Anterior cingulate cortex (tissue), 58 donors: ENCODE measurements at places on chromosomes 2 and 18.

GRCh38 chr2:128438091-128438490 lies 119.4 kb upstream of the HS6ST1 start:
- no peak for DNase-seq

- no peak for DNase-seq
Measured at GRCh38 chr2:148674063-148675020, 29.8 kb downstream of the EPC2 start.

GRCh38 chr2:12240206-12240605 lies 476.5 kb upstream of the TRIB2 start:
- no peak for DNase-seq

- DNase-seq, result no peak
Measured at GRCh38 chr2:70962885-70963878, 15.2 kb upstream of the ANKRD53 start.

GRCh38 chr2:16882706-16883105 lies 217.1 kb upstream of the CYRIA start:
- no peak for DNase-seq

- no peak for DNase-seq
Measured at GRCh38 chr2:76326636-76327035, 615.9 kb upstream of the GCFC2 start.

DNA sequence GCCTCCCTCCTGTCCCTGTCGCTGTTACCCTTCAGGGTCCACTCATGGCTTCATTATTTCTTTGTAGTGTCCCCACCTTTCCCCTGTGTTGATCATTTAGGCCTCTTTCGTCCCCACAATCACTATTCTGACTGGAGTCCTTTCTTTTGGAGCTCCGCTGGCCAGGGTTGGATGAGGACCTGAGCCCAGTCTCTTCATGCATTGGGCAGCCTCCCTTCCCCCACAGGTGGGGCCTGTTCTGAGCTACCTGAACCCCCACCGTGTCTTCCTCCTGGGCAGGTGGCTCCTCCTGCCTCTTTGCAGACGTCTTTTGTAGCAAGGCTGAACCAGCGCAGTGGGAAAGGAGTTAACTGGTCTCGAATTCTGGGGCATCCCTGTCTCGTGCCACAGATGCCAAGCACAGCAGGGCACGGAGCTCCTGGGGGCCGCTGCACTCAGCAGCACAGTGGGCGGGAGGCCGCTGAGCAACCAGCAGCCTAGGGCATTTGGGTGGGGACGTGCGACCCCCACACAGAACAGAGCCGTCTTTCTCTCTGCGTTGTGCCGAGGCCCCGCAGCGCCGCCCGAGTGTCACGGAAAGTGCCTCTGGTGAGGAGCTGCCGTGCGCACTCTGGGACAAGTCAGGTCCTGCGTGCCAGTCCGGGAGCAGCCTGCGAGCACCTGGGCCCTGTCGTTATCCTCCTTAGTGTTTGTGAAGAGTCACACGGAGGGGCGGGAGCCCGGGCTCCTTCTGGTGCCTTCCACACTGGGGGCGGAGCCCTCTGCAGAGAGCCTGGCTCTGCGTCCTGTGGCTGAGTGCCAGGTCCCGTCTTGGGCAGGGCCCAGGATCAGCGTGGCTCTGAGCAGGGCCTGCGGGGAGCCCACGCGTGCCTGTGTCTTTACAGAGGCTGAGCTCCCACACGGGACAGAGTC lies 130.1 kb downstream of the NFATC1 start:
- DNase-seq, result peak; percentile 27

DNA sequence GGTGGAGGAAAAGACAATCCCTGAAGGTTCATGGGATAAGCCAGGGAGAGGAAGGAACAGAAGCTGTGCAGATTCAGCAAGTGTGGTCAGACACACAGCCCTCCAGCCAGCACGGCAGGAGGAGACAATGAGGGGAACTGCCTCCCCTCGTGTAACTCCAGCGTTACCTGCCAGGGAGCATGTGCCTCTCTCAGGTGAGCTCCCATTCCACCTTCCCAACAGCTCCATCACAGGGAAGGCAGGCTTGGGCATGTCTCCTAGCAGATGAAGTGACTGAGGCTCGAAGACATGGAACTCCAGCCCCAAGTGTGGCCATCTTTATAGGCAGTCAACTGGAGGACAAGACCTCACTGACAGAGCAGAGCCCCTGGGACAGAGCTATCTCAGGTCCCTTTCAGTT lies 47.4 kb downstream of the ZBTB7C start:
- no peak for DNase-seq

GRCh38 chr2:29247336-29247914 lies 132.2 kb downstream of the CLIP4 start:
- no peak for DNase-seq

DNA sequence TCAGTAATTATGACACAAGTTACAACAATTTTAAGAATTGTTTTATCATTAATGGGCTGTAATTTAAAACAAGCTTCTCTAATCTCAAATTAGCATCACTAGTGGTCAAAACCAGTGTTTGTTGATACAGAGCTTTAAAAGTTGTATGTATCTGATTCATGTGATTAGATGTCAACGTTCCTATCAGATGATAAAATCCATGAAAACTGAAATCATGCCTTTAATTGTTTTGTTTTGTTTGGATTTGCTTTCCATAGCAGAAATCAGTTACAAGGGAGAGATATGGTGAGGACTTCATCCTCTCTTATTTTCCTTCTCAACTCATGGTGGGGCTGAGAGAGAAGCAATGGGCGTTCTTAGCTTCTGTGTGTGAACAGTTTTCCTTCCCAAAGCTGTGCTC lies 469.6 kb downstream of the PID1 start:
- DNase-seq, result no peak

- DNase-seq, result no peak
Measured at GRCh38 chr2:7992612-7993602, 688.9 kb upstream of the ID2 start.

DNA sequence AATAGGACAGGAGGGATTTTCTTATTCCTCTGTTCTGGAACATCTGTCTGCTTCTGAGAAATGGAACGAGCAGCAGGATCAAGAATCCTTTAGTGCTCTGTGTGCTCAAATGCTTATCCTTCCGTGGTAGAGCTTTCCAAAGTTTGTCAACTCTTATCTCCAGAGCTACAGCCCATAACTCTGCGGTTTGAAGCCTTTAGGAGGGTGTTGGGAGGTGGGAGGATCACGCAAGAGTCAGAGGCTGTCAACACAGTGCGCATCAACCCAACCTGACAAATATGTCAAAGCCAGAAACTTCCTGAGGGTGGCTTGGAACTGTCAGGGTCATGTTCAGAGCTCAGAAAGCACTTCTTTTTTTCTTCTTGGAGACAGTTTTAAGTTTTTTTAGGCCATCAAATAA lies 95.9 kb downstream of the CRIM1 start:
- no peak for DNase-seq

- no peak for DNase-seq
Measured at GRCh38 chr18:54647176-54647575, 56.1 kb downstream of the DYNAP start.

GRCh38 chr2:134917888-134918525 lies 615 bp upstream of the CCNT2 start:
- DNase-seq, result no peak

DNA sequence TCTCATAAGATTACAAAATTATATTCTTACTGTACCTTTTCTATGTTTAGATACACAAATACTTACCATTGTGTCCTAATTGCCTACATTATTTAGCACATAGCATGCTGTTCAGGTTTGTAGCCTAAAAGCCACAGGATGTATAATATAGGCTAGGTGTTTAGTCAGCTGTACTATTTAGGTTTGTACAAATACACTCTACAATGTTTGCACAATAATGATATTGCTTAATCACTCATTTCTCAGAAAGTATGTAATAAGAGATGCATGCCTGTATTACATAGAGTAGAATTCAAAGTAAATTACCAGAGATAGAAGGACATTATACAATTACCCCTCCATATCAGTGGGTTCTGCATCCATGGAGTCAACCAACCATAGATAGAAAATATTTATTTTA lies 201.1 kb upstream of the COL3A1 start:
- no peak for DNase-seq

GRCh38 chr2:69483024-69483423 lies 45.8 kb upstream of the NFU1 start:
- no peak for DNase-seq

- no peak for DNase-seq
Measured at GRCh38 chr2:173747035-173747434, 218.1 kb downstream of the SP3 start.

DNA sequence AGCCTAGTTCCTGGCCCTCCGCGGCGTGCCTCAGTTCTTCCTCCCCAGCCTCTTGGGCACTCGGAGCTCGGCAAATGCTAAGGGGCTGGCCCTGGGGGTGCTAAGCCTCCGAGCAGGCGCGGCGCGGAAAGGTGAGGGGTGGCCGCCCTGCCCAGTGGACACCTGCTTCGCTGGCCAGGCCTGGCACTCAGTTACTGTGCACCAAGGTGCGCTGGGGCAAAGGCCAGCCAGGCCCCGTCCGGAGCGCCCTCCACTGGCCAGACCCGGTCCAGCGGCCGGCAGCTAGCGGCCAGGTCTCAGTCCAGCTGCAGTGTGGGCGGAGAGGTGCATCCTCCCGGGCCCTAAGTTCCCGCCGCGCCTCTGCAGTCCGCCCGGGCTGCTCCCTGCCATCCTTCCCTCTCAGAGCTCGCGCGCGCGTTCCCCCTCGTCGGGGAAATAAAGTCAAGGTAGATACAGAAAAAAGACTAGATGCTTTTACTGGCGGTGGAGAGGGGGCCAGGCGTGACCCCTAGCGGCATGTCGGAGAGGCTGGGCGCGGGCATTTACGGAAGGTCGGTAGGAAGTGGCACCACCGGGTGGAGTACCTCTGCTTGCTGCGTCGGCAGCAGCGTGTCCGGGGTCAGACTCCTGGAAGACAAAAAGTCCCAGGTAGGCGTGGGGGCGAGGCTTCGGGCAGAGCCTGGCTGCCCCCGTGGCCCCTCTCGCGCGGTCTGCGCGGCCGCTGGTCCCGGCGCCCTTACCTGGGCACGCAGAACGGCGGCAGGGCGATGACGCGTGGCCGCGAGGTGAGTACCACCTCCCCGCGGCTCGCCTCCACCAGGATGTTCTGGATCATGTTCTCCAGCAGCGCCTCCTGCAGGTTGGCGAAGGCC lies 9.4 kb upstream of the CRYBA2 start:
- DNase-seq, result no peak

- DNase-seq, result peak; percentile 55
Measured at GRCh38 chr18:74541703-74542555, 7.6 kb downstream of the CNDP1 start.

GRCh38 chr2:113116100-113116958 lies 11.1 kb upstream of the IL1RN start:
- no peak for DNase-seq

DNA sequence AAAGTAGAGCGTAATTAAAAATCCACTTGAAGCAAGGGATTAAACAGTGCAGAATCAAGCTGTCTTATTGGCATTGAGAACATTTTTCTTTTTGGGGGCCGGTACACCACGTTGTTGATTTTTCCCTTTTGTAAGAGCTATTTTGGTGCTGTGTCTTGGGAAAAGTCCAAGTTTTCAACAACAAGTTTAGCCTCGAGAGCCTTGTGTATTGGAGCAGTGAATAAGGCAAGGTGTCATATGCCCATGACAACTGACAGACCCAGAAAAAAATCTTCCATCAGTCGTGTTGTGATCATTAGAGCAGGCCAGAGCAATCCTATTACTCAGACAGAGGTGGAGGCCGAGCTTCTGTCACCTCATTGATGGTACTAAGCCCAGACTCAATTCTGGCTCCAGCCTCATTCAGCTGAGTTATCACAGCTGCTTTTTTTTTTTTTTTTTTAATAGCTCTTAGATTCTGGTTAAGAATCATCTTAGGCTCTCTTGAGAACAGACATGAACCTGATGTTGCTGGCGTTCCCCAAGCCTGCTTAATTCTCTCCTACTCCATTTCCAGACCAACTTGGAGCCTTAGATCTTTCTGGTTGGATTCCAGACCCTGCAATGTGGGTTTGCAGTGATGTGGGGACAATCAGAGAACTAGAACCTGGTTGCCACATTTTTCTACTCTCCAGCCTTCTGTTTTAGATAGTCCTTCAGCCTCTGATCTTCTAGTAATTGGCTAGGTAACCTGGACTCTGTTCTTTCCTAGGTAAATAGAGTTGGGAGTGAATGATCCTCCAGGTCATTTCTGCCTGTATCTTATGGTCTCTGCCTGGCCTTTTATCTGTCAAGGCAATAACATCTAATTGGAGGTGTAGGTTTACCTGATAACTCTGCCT lies 43.1 kb downstream of the MOGAT1 start:
- DNase-seq, result no peak

DNA sequence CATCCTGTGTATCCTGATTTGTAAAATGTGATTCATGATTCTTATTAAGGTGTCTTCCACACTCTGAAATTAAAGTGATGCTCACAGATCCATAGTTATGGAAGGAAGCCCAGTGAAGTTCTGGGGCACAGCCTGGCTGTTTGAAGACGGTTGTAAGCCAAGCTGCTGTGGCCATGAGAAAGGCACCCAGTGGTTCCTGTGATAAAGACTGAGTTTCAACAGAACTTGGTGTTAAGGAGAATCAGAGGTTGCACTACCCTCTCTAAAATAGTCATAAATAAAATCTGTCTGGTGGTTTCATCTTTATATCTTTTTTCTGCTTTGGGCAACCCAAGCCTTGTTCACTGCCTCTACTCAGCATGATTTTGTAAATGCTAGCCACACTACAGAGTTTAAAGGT lies 32.2 kb upstream of the SPOPL start:
- DNase-seq, result no peak

GRCh38 chr18:3541549-3542386 lies 91.8 kb downstream of the TGIF1 start:
- DNase-seq, result no peak

DNA sequence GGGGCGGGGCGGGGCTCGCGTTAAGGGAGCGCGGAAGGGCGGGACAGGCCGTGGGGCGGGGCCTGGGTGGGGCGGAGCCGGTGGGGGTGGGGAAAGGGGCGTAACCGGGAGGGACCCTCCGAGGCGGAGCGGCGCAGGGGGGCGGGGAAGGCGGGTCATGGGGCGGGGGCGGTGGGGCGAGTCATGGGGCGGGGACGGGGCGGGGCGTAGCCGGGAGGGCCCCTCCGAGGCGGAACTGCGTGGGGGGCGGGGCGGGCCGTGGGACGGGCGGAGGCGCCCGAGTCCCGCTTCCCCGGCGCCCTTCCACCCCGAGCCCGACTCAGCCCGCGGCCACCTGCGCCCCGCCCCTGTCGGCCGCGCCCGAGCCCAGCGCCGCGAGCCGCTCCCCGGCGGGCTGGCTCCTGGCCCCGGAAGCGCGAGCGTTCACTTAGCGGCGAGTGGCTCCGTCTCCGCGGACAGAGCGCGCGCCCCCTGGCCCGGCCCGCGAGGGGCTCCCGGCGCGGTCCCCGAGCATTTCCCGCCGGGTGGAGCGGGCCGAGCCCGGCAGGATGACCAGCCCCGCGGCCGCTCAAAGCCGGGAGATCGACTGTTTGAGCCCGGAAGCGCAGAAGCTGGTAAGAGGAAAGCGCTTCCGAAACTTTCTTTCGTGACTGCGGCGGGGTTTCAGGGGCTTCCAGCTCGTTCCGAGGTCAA lies 64.7 kb downstream of the LRRFIP1 start:
- DNase-seq, result peak; percentile 88

GRCh38 chr2:118942031-118942430 lies at the start of gene MARCO:
Gene MARCO (plus strand): TSS chr2:118942194. CDS start chr2:118942301, 107 bp downstream.
- no peak for DNase-seq

- no peak for DNase-seq
Measured at GRCh38 chr2:197883354-197884032, 79.1 kb downstream of the PLCL1 start.

GRCh38 chr2:164831887-164832286 lies 9.7 kb downstream of the COBLL1 start:
- DNase-seq, result no peak
